Activated CD8-positive, alpha-beta T cell treated with anti-CD3 and anti-CD28 coated beads for 36 hours (primary cell): ENCODE measurements at places on chromosomes 2 and 18. TPM values are rescaled to one million over a fixed set of nuclear protein-coding genes. Genes with fewer than 3 reads are reported as not detected.

The ANKRD29 gene
- total RNA-seq = not detected

GRCh38 chr2:241391892-241392665 is 36.0 kb downstream of the FARP2 start:
- no peak for DNase-seq

DNA sequence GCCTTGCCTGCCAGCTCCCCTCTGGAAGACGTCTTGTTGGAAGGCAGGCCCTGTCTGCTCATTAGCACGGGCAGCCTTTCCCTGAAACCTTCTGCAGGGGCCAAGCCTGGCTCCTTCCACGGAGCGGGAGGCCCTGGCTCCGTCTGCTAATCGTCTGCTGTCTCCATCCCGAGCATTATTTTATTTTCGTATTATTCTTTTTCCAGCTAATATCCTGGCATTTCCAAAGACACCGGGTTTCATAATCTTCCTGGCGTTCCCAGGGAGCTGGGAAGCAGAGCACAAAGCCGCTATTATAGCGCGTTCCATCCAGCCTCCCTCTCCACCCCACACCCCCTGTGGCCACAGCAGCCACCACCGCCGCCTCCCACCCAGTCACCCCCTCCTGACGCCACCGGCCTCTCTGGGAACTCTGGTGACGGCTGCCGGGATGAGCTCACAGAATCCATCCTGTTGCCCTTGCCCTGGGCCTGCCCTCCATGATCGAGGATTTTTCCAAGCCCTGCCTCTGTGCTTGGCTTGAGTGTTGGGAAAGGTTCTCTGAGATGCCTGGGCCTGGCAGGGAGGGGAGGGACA is 125.5 kb downstream of the DYSF start:
- DNase-seq = no peak

The SERPINB7 gene
- total RNA-seq = not detected

- no peak for DNase-seq
Measured at GRCh38 chr2:72028351-72028995, 119.2 kb downstream of the CYP26B1 start.

The PRSS56 gene
- total RNA-seq = not detected

DNA sequence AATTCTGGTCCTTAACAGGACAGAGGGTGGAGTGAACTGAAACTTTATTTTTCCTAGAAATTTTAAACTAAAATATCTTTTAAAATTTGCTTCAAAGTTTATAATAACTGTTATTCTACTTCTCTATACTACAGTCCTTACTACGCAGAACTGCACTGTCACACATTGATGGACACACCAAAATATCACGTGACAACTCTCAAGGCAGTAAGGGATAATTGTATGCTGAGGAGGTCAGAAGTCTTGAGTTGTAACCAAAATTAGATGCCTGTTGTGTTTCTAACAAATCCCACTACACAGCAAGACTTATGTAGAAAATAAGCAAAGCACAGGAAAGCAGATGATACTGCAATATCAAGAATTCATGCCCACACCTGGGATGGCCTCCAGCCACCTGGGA is 76.3 kb downstream of the CHST9 start:
- no peak for DNase-seq

GRCh38 chr18:78664048-78664447 is 315.6 kb upstream of the SALL3 start:
- DNase-seq = no peak

The ASB18 gene
- total RNA-seq = not detected

- no peak for DNase-seq
Measured at GRCh38 chr2:9102861-9103662, 99.6 kb upstream of the MBOAT2 start.

GRCh38 chr2:177464549-177464948 is 72.0 kb downstream of the AGPS start:
- DNase-seq = no peak

GRCh38 chr2:134402410-134402809 is 148.5 kb downstream of the MGAT5 start:
- DNase-seq = no peak

The KCNIP3 gene
- total RNA-seq = not detected

GRCh38 chr2:149027590-149028250 is 10.8 kb upstream of the LYPD6B start:
- DNase-seq = no peak

The PLGLB1 gene
- 1.3 TPM for total RNA-seq

The COBLL1 gene
- 0.36 TPM for total RNA-seq

The POTEC gene
- total RNA-seq = not detected

The AGBL5 gene
- 16.4 TPM for total RNA-seq

DNA sequence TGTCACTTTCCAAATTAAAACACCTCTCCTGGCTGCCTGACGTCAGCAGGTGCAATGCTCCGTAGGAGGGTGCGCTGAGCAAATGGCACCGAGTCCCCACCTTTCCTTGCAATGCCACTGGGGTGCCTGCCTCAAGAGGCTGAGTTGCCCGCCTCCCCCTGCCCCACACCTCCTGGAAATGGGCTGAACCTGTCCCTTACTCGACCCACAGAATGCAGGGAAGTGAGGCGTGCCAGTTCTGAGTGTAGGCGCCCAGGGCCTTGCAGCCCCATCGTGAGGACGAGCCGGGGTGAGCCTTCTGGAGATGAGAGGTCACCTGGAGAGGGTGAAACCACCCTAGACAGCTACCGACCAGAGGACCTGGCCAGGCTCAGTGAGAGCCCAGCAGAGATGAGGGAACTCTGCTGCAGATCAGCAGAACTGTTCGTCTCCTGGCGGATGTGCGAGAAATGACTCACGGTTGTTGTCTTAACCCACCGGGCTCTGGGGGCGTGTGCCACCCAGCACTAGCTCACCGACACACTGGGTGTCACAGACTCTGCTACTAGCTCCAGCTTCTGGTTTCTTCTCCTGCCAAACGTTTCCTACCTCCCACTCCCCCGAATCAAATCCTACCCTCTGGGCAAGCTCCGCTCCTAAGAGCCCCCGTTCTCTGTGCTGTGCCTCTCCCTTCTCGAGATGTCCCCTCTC is 168.7 kb upstream of the HDAC4 start:
- DNase-seq = peak; percentile 31

- DNase-seq = no peak
Measured at GRCh38 chr2:173355866-173356508, 1.3 kb downstream of the CDCA7 start.

GRCh38 chr18:39424261-39424660 is 1858.7 kb upstream of the CELF4 start:
- no peak for DNase-seq

GRCh38 chr18:35041815-35042387 is 688 bp downstream of the MAPRE2 start:
- DNase-seq = peak; percentile 46

DNA sequence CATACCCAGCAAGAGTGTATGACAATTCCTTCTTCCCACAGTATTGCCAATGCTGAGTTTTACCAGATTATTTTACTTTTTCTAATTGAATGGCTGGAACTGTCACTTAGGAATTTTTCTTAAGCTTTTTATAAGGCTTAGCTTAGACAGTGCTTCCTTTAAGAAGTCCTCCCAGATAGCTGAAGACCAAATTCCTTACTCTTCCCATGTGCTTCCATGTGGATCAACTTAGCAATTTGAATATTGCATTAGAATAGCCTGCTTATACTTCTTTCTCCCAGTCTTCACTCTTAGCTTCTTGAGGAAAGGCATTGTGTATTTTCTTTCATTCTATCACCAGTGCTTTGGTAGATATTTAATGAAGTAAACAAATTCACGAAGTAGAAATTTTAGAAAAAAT is 1144.4 kb downstream of the LRP1B start:
- DNase-seq = no peak

GRCh38 chr2:239202836-239203235 is 198.0 kb downstream of the HDAC4 start:
- no peak for DNase-seq

- peak; percentile 86 for DNase-seq
Measured at GRCh38 chr2:239293775-239294430, 106.9 kb downstream of the HDAC4 start.
